Lung microvascular endothelial cell (primary cell): ENCODE measurements at places on chromosomes 7 and 10. TPM values are rescaled to one million over a fixed set of nuclear protein-coding genes. Genes with fewer than 3 reads are reported as not detected.

GRCh38 chr7:1106063-1106792 is 18.3 kb downstream of the GPER1 start:
- DNase-seq: no peak

- DNase-seq: no peak
Observed at GRCh38 chr10:125055446-125055845, 104.9 kb downstream of the CTBP2 start.

DNA sequence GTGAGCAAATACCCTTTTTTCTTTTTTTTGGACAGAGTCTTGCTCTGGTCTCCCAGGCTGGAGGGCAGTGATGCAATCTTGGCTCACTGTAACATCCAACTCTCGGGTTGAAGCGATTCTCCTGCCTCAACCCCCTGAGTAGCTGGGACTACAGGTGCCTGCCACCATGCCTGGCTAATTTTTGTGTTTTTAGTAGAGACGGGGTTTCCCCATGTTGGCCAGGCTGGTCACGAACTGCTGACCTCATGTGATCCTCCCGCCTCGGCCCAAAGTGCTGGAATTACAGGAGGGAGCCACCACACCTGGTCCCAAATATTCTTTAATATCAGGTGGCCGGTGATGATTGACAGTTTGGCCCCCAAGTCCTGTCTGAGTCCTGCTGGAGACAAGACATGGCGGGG is 6.6 kb downstream of the LAT2 start:
- no peak for DNase-seq

DNA sequence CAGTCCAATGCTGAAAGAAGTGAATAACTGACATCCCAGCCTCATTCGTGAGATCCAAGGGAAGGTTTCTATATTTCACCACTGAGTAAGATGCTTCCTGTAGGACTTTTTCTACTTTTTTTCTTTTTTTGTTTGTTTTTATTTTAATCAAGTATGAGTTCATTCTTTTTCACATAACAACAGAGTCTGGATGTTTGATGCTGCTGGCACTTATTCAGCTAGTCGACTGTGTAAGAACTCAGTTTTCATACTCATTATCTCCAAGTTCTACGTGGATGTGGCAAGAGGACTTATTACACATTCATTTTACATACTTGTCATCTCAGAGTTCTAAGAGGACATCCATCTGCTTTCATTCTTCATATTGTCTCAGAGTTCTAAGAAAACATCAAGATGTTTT is 86.9 kb downstream of the CPXM2 start:
- no peak for DNase-seq

Gene HOXA13
- not detected in 2 replicates for total RNA-seq
